ENCODE measurements at places on chromosomes 1 and 21. TPM values are rescaled to one million over a fixed set of nuclear protein-coding genes. Genes with fewer than 3 reads are reported as not detected.

ANXA9 gene
- 2.1 TPM for total RNA-seq

TSPAN1 gene
- total RNA-seq = 8.6 TPM

HRNR gene
- not detected for total RNA-seq

OR2T34 gene
- total RNA-seq = not detected

- DNase-seq = no peak
Observed at GRCh38 chr1:45682942-45683341, 3.4 kb downstream of the GPBP1L1 start.

DNA sequence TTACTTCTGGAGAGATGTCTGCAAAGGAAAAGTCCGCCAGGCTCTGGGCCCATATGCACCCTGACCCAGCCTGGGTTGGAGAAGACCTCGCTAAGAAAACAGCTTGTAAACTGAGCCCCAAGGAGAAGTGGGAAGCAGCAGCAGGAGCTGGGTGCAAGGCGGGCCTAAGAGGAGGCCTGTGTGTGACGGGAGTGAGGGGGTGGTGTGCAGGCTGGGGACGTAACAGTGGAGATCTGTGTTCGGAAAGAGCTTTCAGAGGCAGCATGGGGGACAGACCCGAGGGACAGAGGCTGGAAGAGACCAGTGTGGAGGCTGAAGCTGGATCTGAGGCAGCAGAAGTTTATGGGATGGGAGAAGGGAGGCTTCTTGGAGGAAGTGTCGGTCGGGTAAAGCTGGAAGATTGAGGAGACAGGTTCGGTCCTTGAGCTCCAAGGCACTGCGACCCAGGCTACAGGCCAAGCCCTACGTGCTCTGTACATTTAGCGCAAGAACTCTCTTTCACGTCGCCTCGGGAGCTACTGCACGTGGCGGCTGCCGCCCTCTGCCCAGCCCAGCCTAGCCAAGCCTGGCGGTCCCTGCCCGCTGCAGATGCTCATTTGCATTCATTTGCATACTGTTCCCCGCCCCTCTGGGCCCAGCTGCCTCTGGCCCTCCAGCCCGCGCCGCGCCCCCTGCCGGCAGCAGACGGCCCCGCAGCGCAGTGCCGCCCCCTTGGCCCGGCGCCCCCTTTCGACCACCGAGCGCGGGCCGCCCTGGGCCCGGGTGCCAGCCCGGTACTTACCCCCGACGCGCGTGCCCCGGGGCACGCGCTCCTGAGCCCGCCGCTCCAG, 6.3 kb downstream of the HPCA start:
- DNase-seq = no peak

GRCh38 chr1:228457396-228458176, 29.6 kb upstream of the RNF187 start:
- peak; percentile 75 for DNase-seq
